ENCODE measurements at places on chromosomes 7 and 10.

DNA sequence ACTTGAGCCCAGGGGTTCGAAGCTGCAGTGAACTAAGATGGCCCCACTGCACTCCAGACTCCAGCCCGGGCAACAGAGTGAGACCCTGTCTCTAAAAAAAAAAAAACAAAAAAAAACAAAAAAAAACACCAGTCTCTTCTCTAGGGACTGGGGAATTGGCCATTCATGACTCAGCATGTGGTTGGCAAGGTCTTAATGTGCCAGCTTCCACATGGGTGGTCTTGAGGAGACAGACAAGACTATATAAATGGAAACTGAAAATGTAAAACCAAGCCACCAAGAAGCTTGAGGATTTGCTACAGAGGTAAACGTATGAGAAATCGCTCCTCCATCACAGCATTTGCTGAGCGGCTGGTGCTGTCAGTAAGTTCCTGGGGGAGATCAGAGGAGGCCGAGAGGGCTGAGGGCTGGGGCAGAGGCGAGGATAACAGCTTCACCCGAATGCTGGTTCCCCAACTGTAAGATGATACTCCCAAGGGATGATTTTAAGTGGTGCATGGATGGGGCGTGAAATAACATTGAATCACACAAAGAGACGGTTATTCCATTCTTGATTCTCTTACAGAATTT, 128.7 kb downstream of the C10orf105 start:
- DNase-seq, result no peak

GRCh38 chr7:127486654-127487053, 94.1 kb upstream of the ZNF800 start:
- peak; percentile 75 for DNase-seq

- DNase-seq, result no peak
Measured at GRCh38 chr7:108171164-108171563, 41.0 kb upstream of the LAMB4 start.

- peak; percentile 6 for DNase-seq
Measured at GRCh38 chr7:36208997-36209813, 56.2 kb downstream of the EEPD1 start.

DNA sequence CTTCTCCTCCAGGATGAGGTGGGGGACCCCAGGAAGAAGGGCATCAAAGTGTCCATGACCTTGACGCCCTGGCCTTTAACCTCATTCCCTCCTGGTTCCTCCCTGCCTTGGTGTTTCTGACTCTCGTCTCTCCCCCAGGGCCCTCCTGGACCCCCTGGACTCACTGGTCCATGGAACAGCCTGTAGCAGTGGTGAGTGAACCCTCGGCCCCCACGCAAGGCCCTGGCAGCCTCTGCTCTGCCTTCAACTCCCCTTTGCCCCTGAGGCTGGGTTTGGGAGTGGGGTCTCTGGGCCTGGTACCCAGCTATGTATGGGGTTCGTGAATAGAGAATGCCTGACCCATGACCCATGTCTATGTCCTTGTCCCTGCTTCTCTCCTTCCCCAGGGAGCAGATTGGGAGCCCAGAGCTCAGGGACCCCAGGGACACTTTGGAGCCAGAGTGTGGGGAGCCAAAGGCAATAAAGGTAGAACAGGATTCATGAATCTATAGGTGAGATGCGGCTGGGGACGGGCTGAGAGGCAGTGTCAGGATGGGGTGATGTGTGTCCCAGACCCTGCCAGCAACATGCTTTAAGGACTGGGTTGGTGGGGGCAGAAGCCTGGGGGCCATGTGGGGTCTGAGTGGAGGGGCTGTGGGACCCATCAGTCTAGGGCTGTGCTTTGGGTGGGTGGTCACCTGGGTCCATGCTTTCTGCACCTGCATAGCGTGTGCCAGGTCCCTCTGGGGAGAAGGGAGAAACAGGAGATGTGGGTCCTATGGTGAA, 18.4 kb upstream of the VOPP1 start:
- no peak for DNase-seq

DNA sequence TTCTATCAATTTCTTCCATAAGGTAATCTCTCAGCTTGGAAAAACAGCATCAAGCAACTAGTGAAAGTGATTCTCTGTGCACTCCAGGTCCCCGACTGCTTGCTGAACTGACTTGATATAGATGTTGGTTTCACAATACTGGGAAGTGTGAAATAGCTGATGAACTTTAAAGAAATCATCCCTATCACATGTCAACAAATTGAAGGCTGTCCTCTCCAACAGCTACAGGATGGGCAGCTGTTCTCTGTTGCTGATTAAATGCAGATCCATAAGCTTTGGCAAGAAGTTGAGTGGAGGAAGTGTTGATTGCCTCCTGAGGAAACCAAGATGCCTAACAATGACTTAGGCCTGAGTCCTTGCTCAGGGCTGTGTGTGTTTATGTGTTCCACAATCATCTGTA, 130.4 kb upstream of the GDF10 start:
- no peak for DNase-seq

GRCh38 chr10:71778071-71778825, 4.9 kb upstream of the VSIR start:
- no peak for DNase-seq

DNA sequence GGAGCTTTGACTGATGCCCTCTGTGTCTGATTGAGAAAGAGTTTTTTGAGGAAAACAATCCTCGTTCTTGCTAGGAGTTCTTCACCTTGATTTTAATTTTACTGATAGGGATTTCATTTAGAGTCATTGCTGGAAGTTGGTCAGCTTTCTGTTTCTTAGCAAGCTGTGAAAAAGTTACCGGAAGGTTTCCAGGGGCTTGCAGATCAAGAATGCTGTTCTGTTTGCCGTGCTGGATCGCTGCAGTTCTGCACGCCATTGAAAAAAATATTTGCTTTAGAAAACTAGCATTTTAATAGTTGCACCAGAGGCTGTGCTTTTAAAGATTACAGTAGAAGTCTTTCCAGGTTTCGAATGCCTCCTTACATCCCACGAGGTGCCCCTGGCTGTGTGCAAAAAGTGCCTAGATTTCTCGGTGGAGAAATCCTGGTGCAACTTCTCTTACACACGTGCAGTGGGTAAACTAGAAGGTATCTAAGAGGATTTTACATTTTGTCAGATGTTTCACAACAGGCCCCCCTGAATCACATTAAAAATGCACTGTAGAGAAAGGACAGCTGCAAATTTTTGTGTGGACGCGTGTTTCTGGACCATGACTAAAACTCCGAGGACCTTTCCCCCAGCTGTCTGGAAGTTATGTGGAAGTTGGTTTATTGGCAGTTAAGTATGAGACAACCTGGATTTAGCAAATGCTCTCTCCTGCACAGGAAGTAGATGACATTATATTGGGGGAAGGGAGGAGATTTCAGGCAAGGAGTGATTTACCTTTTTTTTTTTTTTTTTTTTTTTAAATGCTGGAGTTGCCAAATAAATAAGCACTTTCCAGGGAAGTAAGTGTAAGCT, 5.8 kb downstream of the TCF7L2 start:
- DNase-seq, result no peak

DNA sequence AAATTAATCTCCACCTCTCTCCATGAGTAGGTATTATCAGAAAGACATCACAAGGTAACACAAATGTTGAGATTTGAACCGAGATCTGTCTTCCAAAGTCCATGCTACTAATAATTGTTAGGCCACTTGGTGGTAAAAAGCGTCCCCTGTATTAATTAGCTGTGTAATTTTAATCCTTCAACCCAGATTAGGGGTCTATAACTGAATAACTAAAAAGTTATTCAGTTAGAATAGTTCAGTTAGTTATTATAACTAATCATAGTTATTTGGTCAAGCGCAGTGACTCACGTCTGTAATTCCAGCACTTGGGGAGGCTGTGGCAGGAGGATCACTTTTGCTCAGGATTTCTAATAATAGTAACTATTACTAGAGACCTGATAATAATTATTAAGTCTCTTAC, 5.6 kb downstream of the PDSS1 start:
- DNase-seq, result no peak

- DNase-seq, result no peak
Measured at GRCh38 chr10:116237260-116237659, 35.7 kb downstream of the GFRA1 start.

DNA sequence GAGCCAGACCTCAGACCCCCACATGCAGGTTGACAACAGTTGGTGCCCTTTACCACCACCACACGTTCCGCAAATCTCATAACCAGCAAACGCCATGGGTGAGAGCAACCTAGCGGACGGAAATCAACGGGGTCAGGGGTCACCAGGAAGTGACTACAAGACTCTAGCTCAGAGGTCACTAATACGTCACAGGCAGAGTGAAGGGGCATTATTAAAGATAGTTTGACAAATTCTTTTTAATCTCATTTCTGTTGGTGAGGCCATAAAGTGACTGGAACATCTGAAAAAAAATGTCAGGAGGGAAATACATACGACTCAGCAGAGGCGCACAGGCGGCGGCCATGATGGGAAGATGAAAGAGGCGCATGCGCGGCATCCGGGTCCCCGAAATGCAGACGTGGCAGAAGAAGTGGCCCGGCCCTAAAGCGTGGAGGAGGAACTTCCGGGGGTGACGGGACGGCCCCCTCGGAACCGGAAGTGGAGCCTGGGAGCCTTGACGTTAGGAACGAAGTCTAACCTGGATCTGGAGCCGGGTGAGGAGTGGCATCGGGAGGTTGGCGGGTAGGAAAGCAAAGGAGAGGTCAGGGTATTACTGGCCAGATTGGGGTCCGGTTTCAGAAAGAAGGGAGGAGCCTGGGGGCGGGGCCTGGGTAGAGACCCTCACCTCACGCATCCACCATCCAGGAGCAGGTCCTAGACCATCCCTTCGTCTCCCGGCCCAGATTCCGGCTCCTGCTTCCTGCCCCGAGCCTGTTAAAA, at the start of gene SEC24C:
TSS of gene SEC24C (plus strand) at position 468 of the 759 bp plus-strand sequence. CDS start 2,461 bp downstream, outside the sequence.
- DNase-seq, result peak; percentile 97

DNA sequence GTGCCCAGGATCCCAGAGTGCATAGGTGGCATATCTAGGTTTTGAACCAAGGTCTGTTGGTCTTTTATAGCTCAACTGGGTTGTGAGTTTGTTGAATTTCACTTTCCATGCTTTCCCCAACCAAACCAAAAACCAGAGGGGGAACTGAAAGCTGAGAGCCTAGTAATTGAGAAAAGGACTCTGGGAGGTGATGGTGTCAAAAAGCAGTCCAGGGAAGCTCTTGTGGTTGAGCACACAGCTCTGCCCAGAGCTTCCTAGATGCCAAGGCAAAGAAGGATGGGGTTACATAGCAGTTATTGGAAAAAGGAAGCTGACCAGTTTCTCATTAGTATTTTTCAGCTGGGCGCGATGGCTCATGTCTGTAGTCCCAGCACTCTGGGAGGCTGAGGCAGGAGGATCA, 9.9 kb downstream of the POR start:
- DNase-seq, result no peak

DNA sequence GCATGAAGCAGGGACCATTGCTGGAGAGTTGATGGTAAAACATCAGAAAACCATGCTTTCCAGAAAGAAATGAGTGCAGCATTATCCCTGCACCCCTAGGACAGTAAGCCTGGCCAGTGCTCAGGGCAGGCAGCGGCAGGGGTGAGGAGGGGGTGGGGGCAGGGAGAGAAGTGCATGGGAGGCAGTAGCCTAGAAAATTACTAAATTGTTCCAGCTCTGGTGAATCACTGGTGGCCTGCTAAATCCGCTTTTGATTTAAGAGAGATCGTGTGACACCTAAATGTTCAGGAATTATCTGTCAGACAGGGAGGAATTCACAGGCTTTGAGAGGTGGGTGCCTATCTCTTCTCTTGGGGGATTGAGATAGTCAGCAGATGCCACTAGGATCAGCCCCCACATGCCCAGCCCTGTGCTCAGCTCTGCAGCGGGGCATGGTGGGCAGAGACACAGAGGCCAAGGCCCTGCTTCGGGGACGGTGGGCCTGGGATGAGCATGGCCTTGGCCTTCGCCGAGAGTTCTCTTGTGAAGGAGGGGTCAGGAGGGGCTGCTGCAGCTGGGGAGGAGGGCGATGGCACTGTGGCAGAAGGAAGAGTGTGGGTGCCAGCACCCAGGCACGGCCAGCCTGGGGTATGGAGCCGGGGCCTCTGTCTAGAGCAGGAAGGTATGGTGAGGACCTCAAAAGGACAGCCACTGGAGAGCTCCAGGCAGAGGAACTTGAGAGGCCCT, 5.0 kb upstream of the AQP1 start:
- no peak for DNase-seq

- DNase-seq, result no peak
Measured at GRCh38 chr10:121168545-121169216, 317.5 kb downstream of the WDR11 start.

GRCh38 chr10:131777162-131777561, 123.6 kb upstream of the PPP2R2D start:
- DNase-seq, result no peak

GRCh38 chr7:43298617-43299016, 186.2 kb downstream of the HECW1 start:
- DNase-seq, result no peak

GRCh38 chr7:121966276-121966934, 93.4 kb downstream of the PTPRZ1 start:
- DNase-seq, result no peak

DNA sequence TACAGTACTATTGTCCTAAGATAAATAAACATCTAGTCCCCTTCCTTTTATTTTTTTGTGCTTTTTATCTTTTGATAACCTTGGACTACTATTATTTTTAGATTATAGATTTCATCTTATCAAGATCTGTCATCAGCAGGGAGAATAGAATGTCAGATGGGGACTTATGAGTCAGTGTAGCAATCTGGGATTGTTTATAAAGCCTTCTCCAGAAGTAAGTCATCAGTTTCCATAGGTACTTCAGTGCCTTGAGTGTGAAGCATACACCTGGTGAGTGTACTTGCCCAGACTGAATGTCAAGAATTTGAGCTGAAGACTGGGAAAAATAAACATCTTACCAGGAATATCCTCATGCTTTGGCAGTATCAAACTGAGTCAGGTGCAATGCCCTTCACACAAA, 2.1 kb downstream of the CASD1 start:
- peak; percentile 59 for DNase-seq

DNA sequence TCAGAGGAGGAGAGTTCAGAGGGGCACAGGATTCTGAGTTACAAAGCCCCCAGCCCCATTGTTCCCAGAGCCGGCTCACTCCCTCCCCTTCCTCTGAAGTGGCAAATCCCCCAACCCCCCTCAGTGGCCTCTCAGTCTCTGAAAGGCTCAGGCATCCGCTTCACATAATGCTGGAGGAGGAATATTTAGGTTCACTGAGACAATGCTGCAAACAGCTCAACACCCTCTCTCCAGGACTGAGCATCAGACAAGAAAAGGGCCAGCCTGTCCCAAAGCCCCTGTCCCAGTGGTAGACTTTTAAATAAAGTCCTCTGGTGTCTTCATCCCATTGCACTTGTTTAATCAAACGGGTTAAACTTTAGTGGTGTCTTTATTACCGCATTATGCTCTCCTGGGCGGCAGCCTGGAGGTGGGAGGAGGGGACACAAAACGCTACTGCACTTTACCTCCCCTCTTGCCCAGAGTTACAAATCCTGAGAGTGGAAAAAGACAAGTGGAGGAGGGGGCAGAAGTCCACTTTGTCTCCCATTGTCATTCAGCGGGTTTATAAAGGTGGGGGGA, 257.9 kb downstream of the FGFR2 start:
- DNase-seq, result no peak

- no peak for DNase-seq
Measured at GRCh38 chr7:24500599-24500998, 72.7 kb upstream of the PALS2 start.

Data from RKO (cell line).